HS-5 (cell line): ENCODE measurements at places on chromosomes 1 and 21.

DNA sequence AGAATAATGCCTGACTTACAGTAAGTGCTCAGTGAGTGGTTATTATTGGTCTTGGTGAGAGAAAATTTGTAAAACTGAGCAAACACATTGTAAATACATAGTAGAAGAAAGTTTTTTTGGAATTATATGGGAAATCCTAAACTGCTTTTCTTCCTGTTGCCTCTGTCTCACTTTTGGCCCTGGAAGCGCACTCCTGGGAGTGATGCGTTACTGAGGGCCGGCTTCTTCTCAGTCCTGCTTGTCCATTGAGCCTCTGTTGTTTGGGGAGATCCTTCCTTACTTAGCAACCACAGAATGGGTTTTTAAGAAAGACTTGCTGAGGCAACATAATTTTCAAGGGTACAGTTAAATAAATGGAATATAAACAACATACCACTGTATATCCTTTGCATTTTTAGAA is 166.0 kb downstream of the EDEM3 start:
- DNase-seq, result no peak

DNA sequence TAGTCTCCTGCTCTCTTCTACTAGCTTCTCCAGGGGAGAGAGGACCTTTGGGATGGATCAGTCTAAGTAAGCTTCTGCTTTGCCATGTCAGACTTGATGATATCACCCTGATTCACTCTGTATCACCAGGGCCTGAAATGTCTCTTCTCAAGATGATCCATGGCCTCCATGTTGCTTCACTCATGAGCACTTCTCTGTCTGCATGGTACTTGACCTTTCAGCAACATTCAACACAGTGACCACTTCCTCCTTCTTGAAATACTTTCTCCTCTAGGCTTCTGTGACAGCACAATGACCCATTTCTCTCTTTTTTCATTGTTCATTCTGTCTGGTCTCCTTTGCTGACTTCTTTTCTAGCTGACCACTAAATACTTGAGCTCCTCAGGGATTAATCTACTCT is 35.3 kb upstream of the NGF start:
- peak; percentile 85 for DNase-seq

GRCh38 chr1:22254756-22255155 is 111.9 kb upstream of the WNT4 start:
- DNase-seq, result no peak

DNA sequence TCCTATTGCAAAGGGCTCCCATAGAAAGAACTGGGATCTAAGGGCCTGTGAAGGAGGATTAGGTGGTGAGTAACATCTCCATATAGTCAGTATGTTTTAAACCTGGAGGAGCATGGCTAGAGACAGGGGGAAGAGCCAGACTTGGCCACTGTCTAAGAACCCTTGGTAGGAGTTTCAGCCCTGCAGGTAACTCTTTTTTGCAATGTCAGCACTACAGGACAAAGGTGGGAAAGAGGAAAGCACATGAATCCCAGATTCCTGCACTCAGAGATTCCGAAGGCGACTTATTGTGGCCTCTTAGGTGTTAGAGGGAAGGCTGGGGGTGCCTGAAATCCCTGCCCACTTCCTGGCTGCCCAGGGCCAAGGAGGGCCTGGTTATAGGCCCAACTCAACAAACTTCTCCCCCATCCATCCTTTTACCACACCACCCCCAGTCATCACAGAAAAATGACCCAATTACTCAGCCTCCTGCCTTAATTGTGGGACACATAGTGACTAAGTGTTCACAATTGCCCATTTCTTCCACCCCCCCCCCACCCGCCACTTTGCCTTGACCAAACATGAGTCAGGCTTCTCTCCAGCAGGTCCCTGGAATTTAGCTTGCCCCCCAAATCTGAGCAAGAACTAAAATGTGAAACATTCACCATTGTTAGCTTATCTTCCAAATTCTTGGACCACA is 1.9 kb upstream of the NTNG1 start:
- peak; percentile 82 for DNase-seq

- no peak for DNase-seq
Observed at GRCh38 chr1:230772457-230773395, 25.5 kb downstream of the CAPN9 start.

DNA sequence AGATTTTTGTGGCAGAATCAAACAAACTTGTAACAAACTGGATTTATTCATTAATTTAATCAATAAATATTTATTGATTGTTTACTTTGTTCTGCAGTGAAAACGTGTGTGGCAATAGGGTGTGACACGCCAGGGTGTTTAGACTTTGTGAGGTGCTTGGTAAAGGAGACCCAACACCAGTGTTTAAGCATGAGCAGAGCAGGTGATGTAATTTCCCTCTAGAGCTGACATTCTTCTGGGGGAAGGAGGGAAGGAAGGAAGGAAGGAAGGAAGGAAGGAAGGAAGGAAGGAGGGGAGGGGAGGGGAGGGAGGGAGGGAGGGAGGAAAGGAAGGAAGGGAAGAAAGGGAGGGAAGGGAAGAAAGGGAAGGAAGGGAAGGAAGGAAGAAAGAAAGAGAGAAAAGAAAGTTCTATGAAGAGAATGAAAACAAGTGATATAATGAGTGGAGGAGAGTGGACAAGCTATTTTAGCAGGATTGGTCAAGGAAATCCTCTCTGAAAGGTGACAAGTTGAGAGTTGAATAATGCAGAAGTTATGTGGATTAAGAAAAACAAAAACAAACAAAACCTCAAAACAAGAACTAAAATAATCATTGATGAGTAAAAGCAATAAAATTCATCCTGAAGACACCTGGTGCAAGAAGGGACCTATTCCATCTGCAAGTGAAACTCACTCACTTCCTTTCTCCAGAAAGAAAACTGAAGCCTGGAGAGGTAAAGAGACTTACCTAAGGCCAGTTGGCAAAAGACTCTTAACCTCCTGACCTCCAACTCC is 60.8 kb downstream of the TSEN15 start:
- DNase-seq, result no peak

DNA sequence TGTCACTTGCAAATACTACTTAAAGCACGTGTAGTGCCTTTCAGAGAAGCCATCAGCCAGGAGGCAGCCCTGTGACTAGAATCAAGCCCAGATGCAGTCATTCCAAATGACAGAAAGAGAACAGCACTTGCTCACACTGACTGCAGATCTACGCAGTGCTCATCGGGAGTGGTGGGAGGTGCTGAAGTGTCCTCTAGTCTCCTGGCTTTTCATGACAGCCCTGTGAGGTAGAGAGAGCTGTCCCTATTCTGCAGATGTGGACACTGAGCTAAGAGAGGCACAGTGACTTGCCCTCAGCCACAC is 62.3 kb upstream of the EDN2 start:
- no peak for DNase-seq

DNA sequence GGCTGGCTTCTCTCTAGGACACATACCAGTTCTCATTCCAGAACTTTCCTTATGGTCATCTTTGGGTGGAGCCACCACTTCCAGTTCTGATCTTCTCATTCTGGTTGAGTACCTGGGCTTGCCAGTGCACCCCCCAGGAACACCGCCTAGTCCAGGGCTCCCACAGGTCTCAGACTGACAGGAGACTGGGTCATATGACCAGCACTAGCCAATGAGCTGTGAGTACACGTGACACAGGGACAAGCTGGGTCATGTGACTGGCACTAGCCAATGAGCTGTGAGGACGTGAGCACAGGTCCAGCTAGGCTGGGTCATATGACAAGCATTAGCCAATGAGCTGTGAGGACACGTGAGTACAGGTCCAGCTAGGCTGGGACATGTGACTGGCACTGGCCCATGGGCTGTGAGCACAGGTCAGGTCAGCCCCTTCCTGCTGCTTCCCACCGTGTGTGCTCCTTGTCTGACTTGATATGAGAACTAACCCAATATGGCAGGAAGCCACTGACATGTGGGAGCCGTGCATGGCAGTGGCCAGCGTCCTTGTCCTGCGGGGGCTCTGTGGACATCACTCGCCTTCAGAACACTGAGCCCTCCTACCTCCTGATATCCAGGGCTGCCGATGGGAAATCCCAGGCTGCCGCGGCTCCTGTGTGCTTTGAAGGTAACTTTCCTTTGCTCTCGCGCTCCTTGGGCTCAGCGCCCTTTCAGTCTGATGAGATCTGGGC is 22.7 kb downstream of the KRTAP10-1 start:
- no peak for DNase-seq

- DNase-seq, result no peak
Observed at GRCh38 chr1:27597516-27598294, 6.2 kb downstream of the AHDC1 start.

- DNase-seq, result no peak
Observed at GRCh38 chr1:219041818-219042217, 131.9 kb upstream of the LYPLAL1 start.

DNA sequence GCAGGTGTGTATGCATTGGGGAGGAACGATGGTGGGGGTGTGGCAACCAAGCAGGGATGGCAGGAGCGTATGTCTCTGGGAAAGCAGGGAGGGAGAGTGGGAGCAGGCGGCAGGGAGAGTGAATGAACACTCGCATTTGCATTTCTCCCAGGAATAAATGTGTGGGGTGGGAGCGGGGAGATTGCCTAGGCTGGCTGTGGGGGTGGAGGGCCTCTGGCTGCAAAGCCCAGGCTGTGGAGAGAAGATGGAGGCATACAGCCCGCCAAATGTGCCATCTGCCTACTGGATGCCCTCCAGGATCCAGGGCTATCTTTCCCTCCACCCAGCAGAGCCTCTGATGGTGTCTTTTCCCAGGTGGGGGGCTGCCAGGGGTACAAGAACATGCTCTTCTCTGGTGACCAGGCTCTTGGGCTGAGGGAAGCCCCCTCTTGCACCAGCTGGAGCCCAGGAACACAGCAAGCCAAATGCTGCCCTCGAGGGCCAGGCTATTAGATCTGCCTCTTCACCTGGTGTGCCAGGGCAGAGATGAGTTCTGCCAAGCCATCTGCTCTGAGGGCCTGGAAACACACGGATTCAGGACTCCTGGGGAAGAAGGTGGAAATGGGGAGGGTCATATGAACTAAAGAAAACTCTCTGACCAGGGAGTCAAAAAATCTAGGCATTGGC is 1.7 kb upstream of the OPTC start:
- no peak for DNase-seq
